ENCODE measurements at places on chromosomes 1 and 21.
A peak's percentile ranks its signal among the peaks of the same experiment; 100 is the strongest.

DNA sequence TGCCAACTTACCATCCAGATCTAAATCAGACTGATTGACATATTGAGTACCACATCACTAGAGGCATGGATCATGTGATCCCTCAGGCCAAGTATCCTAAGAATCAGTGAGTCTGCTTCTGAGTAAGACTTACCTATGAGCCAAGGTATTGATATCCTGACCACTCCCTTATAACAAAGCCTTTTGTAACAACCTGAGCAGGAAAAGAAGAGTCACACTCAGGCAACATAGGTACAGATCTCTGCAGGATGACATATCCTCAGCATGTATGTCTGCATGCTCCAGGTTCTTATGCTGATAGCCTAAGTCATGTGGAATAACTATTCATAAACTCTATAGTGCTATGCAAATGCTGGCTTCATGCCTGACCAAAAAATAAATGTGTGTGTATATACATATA is 2.3 kb upstream of the LCE1A start:
- no peak for DNase-seq

DNA sequence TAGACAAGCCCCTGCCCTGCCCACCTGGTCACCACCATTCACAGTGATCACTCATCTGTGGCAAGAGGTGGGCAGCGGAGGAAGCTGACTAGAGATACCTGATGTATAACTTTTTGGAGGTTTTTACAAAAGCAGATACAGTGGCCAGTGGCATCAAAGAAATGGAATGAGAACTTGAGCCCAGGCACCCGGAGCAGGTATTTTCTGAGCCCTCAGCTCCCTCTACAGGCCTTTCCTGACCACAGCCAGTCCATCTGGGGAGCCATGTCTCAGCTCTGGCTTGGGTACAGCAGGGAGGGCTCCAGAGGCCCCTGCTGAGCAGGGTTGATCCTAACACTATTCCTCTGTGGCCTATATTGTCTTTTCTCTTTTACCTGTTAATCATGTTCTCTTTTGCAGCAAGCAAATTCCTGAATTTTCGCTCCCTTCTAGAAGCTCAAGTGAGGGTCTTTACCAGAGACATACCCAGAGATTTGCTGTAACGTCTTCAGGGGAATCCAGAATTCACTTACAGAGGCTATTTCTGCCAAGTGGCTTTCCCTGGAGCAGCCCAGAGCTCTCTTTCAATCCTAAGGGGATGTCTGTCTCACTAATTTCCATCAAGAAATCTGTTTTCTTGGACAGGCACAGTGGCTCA is 27.3 kb downstream of the GPR157 start:
- DNase-seq = peak; percentile 47

- DNase-seq = no peak
Observed at GRCh38 chr1:245753807-245754206, 599.0 kb downstream of the KIF26B start.

DNA sequence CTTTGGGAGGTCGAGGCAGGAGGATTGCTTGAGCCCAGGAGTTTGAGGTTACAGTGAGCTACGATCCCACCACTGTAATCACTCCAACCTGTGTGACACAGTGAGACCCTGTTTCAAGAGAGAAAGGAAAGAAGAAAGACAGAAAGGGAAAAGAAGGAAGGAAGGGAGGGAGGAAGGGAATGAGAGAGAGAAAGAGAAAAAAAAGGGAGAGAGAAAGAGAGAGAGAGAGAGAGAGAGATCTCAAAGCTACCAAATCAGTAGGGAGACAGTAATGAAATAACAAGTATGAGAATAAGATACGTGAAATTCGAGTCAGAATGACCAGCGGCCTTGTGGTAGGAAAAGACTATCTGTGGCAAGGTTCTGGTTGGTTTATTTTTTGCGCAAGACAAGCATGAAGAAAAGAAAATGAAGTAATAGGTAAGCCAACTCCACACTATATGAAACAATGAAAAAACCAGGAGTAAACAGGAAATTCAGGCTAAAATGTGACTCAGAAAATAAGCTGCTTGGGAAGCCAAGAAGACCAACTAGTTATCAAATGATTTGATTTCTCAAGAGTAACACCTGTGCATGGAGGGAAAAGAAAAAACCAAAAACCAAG is 8.9 kb downstream of the MTF1 start:
- DNase-seq = peak; percentile 84

DNA sequence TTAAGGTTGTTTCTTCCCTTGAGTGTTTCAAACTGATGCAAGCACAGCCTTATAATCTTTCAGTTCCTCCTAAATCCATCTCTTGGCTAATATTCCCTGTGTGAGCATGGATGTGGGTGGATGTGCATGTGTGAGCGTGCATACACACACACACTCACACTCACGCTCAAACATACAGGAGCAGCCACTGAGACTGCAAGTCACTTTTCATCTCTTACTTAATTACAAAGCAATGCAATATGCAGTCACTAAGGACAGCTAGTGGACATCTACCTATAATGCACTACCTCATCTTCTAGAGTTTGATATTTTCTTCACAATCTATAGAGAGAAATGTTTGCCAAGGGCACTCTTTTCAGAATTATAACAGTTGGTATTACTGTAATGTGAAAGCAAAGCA is 1.4 kb downstream of the ESRRG start:
- no peak for DNase-seq

- no peak for DNase-seq
Observed at GRCh38 chr1:113141650-113142473, 68.9 kb downstream of the LRIG2 start.

DNA sequence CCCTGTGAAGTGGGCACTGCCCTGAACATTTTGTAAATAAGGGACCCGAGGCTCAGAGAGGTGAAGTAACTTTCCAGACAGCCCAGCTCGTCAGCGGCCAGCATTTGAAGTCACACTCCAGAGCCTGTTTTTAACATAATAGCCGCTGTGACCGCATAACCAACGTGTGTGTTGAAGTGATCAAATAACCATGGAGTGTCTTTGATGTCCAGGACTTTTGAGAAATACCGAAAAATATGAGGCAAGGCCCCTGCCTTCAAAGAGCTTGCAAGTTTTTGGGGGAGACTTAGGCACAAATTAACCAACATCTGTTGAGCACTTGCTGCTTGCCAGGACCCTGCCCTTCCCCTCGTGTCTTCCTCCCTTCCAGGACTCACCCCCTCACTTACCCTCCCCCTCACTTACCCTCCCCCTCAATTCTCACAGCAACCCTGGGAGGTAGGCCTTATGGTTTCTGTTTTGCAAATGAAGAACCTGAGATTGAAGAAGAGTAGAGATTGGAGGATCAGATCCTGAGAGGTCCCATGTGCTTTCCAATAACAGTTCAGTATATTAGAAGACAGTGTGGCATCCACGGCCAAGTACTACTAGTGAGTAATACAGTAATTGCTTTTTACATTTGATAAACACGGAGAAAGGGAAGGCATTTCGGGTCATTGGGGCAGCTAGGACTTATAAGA is 1.3 kb upstream of the SLC16A1 start:
- DNase-seq = peak; percentile 95

DNA sequence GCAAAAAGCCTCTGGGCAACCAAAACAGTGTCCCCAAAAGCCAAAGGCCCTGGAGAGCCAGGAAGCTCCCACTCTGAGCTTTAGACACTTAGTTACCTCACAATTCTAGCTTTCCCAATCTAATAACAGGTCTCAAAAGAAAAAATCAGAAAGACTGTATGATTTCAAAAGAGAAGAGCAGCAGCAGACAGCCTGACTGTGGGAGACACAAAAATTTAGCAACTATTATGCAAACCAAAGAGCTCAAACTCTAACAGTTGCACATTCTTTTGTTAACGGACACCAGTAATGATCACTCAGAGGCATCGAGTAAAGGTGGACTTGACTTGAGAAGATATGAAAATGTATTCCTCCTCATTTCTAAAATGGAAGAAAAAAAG is 160.1 kb downstream of the SLC45A1 start:
- DNase-seq = no peak

- peak; percentile 48 for DNase-seq
Observed at GRCh38 chr21:46184625-46185555, 631 bp upstream of the SPATC1L start.

GRCh38 chr1:27787895-27788294 is 14.9 kb downstream of the STX12 start:
- DNase-seq = peak; percentile 60

All from renal cortical epithelial cell (primary cell).